NCI-H1092 (cell line): ENCODE measurements at places on chromosomes 1 and 21.

GRCh38 chr1:56429288-56429687 lies 150.1 kb downstream of the PLPP3 start:
- DNase-seq = no peak

DNA sequence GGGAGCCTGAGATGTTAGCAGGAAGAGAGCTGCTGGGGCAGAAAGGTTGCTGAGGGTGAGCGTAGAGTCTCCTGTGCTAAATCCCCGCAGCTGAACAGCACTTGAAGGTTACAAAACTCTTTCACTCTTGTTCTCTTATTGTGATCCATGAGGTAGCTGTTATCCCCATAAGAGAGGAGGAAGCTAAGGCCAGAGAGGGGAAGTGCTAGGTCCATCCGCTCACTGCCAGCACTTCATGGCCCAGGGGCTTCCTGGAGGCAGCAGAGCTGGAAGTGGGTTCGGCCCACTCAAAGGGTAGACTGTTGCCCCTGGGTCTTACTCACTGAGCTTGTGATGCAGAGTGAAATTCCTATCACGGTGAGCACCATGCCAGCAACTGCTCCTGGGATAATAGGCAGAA lies 5.6 kb downstream of the TMEM234 start:
- no peak for DNase-seq

- no peak for DNase-seq
These were observed 6.7 kb downstream of the TAGLN2 start for GRCh38 chr1:159918352-159919200.

DNA sequence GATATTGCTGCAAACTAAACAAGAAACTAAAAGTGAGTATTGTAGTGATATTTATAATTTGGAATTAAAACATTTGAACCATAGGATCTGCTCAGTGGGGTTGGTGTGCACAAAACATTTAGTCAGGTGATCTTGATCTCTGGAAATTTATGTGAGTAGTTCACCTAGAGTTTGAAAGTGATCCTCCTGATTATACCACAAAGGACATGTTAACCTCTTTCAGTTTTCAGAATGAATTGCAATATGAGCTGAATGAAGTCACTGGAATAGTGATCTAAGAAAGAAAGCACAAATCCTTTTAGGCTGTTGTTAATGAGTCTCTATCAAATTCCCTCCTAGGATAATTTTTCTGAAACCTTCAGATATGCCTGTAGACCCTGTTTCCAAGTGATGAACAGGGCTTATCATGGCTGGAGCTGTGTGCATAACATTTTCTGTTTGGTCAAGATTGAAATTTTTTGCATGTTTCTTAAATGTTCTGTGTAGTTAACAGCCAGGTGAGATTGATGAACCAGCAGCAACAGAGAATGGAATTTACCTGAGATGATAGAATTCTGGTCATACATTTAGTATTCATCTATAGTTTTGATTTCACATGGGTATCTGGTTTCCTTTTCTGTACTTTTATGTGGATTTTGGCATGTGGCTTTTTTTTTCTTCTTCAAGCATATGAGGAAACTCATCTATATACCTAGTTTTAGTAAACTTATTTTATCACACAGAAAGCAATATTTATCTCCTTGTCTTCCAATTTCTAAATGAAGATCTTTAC lies 25.5 kb downstream of the CDC14A start:
- DNase-seq = no peak

DNA sequence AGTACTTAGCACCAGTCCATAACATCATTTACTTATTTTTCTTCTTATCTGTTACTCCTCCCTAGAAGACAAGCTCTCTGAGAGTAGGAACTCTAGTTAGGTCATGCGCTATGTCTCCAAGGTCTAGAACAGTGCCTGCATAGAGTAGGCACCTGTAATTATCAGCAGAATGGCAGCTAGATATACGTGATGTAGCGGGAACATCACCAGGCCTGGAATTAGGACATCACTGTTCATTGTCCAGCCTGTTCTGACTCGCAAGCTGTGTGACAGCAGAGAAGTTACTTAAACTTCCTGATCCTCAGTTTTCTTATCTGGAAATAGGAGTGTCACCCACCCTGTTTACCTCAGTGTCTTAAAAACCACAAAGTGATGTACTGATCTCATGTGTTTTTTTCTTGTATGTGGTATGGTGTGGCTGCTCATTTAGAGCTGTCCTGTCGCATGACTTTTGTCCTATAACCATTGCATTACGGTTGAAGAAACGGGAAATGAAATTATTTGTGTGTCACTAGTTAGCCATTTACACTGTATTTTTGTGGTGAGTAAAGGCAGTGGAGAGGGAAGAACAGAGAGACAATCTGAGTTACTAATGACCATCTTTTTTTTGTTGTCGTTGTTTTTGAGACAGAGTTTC lies 37.1 kb upstream of the EXO1 start:
- no peak for DNase-seq

- DNase-seq = no peak
These were observed 5.7 kb downstream of the ZC3H12A start for GRCh38 chr1:37480125-37480466.

GRCh38 chr1:22365331-22366295 lies 86.0 kb upstream of the ZBTB40 start:
- DNase-seq = no peak

- no peak for DNase-seq
These were observed 16.2 kb downstream of the CSRP1 start for GRCh38 chr1:201490708-201491131.

DNA sequence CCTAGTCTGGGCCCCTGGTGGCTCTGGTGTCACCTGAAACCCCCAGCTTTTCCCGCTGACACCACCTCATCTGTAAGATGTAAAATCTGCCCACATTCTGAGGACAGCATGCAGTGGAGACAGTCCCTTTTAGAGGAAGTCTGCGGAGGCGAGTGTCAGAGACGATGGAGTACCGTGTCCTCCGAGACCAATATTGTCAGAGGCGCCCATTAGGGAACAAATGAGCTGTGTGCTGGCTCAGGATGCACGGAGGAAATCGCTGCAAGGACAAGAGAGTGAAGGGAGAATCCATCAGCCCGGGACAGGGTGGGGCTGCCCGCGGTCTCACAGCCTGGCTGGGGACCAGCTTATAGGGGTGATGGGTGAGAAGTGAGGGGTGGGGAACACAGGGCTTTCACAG lies 214.8 kb downstream of the MATN1 start:
- DNase-seq = no peak

DNA sequence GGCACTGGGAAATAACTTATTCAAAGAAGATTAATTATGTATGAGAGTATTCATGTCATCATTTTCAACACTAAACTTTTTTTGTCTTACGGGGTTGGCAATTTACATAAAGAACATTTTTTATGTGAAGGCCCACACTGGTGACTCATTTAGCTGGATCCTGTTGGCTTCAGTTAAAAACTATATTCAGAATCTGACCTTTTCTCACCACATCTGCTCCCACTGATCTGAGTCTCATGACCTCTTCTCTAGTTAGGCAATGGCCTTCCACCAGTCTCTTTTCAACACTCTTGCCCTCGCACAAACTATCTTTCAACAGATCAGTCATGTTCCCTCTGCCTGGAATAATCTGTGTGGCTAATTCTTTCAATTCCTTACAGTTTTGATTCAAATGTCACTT lies 53.4 kb downstream of the TMPRSS15 start:
- DNase-seq = no peak

GRCh38 chr1:184326278-184326677 lies 60.6 kb upstream of the C1orf21 start:
- no peak for DNase-seq

- DNase-seq = no peak
These were observed 62.8 kb downstream of the DYRK1A start for GRCh38 chr21:37429356-37429755.

- no peak for DNase-seq
These were observed 121.8 kb upstream of the ERRFI1 start for GRCh38 chr1:8147956-8148355.

DNA sequence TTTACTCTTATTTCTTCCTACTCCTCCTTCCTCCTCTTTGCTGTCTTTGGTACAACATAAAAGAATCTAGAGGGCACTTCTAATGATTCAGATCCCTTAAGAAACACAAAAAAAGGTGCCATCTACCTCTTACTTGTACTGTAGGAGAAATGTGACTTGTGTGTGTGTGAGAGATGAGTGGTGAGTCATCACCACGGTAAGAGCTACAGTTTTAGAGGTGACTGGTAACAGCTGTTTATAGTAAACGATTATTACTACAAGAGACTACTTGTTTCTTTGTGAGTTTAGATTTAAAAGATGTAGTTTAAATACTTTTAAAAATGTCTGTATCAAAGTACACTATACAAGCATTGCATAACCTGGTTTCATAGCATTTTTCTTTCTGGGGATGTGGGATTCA lies 40.4 kb downstream of the SLC35D1 start:
- no peak for DNase-seq

- no peak for DNase-seq
These were observed 71.1 kb upstream of the CD34 start for GRCh38 chr1:207981976-207982375.

DNA sequence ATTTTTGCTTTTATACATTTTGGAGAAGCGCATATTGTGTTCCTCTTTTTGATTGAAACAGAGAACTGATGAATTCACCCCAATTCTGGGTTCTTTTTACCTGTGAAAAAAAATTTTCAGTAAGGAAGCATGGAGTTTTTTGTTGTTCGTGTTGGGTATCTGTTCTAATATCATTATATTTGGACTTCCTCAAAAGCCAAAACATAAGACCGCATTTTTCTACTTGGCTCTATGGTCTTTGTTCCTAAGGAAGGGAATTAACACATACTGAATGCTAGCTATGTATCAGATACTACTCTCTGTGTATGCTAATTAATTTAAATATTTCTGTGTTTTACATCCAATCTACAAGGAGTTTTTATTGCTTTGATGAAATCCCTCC lies 12.9 kb downstream of the EPB41 start:
- no peak for DNase-seq

GRCh38 chr1:202351725-202352124 lies 3.2 kb downstream of the PPP1R12B start:
- DNase-seq = no peak

DNA sequence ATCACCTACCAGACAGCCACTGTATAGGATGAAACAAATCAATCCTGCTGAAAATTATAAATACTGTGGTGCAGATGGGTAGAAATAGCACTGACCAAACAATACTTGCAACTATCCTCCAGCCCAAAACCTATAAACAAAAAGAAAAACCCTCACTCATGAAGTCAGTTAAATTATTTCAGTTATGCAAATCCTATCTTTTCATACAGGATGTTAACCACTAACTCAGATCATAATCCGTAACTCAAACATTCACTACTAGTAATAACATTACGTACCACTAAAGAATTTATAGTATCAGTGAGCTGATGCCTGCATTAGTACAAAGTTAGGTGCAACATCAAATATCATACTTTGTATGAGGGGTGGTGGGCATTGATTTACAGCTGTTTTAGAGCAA lies 2.6 kb downstream of the NDC1 start:
- no peak for DNase-seq

DNA sequence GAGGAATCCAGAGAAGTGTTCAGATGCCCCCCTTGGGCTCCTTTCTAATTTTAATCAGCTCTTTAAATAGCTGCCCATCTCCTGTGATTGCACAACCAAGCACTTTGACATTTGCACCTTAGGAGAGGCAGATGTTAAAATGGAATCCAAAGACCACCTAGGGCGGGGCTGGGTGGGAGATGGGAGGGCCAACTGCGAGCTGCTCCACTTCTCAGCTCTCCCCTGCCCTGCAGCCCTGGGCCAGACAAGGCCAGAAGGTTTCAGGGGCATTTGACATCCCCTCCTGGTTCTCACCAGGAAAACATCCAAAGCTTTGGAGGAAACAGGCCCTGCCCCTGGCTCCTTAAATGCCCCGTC lies 106.9 kb downstream of the DHRS3 start:
- DNase-seq = no peak

- DNase-seq = no peak
These were observed 8.1 kb downstream of the FOXD2 start for GRCh38 chr1:47445823-47446550.

GRCh38 chr1:17235135-17235885 lies 13.6 kb upstream of the PADI3 start:
- no peak for DNase-seq

GRCh38 chr1:162956922-162957321 lies 95.9 kb upstream of the CCDC190 start:
- no peak for DNase-seq

DNA sequence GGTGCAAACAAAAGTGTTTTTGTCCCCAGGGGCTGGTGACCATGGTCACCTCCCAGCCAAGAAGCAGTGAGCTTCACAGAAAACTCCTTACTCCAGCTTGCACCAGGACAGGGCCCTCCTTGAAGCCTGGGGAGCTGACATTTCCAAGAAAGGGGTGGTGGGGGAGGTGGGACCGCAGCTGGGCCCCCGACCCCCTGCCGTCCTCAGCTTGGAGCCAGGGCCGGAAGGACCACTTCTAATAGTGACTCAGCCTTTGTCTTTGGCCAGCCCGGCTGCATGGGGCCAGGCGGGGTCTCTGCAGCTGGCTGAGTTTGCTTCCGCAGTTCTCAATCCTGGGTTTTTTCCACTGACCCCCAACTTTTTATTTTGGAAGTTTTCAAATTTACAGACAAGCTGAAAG lies 136.5 kb upstream of the POU3F1 start:
- no peak for DNase-seq

DNA sequence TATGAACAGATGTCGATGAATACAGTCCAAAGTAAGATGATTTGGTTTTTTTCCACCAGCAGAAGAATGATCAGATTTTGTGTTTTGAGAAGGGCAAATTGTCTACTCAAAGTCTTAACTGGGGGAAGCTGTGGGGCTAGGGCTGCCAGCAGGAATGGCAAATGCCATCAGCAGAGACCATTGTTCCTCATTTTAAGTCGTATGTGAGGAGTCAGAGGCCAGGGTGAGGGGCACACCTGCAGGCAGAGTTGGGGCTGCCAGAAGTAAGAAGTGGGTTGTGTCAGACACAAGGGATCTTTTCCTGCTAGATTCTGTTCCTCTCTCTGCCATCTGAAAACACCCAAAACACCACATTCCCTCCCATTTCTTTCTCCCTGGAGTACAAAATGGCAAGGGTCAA lies 8.7 kb downstream of the PARK7 start:
- DNase-seq = no peak

- DNase-seq = no peak
These were observed 55.9 kb upstream of the PROX1 start for GRCh38 chr1:213931836-213932235.

GRCh38 chr1:51926171-51926812 lies 47.8 kb upstream of the NRDC start:
- no peak for DNase-seq

GRCh38 chr21:16302851-16303282 lies 573.1 kb downstream of the USP25 start:
- DNase-seq = no peak

DNA sequence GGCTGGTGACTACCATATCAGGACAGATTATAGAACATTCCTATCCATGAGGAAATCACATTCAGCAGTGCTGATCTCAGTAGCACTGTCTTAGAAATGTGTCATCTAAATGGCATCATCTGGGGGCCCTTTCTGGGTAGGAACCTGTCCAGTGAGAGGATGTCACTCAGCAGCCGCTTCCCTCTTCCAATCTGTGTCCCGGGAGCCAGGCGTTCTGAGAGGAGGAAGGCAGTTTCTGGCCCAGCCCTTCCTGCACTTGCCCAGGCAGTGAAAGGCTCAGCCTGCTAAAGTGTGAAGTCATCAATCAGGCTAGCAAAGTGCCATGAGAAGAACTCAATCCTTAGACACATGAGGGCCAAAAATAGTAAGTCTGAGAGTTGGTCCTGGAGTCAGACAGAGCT lies 25.6 kb downstream of the RAB4A start:
- no peak for DNase-seq
